ENCODE measurements at places on chromosomes 11 and 22.

DNA sequence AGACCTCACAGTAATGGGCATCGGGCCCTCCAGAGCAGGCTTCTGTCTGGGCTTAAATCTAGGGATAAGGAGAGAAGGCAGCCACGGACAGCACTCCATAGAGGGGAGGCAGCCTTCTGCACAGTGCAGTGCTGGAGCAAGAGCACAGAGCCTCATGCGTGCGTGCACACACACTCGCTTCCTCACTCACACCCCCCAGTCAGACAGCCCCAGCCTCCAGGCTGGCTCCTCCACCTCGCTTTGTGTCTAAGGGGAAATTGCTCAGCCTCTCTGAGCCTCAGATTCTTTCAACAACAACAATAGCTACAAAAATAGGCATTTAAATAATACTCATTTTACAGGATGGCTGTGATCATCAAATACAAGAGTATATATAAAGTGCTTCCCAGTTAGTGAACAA, 26.7 kb upstream of the ETS1 start:
- DNase-seq = no peak

DNA sequence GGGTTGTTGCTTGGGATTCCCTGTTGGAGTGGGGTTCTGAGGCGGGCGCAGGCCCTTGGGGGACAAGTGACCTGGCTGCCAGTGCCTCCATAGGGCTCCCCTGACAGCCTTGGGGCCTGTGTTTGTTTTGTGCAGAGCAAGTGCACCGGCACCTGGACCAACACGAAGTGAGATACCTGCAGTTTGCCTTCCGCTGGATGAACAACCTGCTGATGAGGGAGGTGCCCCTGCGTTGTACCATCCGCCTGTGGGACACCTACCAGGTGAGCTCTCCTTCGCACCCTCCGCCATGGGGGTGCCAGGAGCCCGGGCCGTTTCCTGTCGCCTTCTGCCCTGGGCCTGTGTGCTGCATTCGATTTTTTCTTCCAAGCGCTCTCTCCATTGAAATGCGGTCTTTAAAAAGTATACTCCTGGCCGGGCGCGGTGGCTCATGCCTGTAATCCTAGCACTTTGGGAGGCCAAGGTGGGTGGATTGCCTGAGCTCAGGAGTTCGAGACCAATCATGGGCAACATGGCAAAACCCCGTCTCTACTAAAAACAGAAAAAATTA, 274.6 kb downstream of the TBC1D22A start:
- no peak for DNase-seq

DNA sequence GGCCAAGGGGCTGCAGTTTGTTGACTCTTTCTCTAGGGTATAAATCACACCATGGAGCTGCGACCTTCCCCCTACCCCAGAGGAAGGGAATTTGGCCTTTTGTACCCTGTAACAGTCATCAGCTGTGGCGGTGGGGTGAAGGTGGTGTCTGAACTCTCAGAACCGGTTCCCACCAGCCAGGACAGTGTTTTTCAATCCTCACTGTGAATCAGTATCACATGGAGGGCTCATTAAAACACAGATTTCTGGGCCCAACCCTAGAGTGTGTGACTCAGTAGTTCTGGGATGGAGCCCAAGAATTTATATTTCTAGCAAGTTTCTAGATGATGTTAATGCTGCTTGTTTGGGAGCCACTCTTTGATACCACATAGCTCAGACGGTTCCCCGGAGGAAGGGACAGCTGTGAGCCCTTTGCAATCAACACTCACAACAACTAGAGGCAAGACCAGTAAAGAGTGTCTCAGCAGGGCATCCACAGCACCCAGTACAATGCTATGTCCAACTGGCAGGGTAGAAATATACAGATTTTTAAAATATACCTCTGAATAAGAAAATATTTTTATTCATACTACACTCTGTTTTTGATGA, 43.9 kb upstream of the FAT3 start:
- no peak for DNase-seq

DNA sequence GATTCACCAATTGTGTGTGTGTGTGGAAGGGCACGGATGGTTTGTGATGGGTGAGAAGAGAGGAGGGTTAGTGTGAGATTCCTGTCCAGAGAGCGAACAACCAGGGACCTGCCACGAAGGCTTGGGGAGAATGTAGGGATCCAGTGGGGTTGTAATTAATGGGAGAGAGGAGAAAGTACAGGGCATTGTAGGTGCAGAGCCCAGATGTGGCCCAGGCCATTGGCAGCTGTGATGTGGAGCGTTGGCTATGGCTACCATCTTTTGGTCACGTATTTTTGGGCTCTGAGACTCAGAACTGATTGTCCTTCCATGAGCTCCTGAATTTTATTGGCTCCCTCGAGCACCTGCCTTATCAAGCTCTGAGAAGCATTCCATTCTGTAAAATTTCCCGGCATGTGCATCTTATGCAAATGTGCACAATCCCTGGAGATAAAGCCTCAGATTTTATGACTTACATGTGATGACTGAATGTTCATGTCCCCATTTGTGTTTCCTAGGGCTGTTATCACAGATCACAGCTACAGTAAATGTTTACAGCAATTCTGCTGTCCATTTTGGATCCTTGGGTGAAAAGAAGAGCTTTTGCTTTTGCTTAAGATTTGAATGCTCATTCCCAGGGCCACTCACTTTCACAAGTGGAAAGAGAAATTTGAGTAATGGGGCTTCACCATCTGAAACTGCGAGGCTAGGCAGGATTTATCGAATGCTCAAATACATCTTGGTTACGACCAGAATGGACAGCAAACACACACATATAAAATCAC, 33.1 kb downstream of the SLC5A1 start:
- no peak for DNase-seq

DNA sequence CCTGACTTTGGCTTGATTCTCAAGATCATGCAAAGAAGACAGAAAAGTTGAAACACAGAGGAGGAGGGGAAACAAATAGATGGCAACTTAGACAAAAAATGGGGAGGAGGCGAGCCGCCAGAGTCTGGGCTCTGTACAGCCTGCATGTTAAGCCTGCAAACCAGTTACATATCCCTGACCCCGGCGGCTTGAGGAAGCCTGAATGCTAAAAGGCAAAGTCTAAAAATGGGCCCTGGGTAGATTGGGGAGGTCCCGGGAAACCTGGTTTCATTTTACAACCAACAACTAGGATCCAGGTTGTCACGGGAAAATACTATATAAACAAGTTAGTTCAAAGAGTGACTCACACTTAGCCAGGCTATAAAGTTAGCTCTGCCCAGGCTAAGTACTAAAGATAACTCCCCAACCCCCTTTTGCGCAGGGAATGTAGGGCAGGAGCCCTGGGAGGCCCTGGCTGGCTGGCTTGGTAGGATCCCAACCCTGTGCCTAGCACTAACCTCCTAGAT, 18.8 kb upstream of the ZBTB16 start:
- DNase-seq = no peak

DNA sequence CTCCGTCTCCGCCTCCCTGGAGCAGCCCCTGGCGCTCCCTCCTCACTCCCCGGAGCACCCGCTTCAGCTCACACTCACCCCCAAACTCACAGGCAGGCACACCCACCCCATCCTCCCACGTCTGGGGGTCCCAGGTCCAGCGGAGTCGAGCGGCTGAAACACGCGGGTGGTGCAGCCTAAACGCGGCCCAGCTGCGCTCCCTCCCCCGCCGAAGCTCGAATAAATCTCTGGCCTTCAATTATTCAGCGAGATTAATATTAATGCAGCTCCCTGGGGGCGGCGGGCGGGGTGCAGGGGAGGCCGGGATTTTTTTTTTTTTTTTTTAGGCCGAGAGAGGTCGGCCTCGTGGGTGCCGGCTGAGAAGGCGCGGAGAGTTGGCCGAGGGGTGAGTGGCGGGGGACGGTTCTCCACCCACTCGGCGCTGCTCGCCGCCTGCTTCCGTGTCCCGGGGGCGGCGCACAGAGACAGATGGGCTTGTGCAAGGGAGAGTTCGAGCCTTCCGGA, 524 bp upstream of the SLC1A2 start:
- DNase-seq = no peak

GRCh38 chr11:112223121-112223520, 3.1 kb upstream of the PTS start:
- no peak for DNase-seq

DNA sequence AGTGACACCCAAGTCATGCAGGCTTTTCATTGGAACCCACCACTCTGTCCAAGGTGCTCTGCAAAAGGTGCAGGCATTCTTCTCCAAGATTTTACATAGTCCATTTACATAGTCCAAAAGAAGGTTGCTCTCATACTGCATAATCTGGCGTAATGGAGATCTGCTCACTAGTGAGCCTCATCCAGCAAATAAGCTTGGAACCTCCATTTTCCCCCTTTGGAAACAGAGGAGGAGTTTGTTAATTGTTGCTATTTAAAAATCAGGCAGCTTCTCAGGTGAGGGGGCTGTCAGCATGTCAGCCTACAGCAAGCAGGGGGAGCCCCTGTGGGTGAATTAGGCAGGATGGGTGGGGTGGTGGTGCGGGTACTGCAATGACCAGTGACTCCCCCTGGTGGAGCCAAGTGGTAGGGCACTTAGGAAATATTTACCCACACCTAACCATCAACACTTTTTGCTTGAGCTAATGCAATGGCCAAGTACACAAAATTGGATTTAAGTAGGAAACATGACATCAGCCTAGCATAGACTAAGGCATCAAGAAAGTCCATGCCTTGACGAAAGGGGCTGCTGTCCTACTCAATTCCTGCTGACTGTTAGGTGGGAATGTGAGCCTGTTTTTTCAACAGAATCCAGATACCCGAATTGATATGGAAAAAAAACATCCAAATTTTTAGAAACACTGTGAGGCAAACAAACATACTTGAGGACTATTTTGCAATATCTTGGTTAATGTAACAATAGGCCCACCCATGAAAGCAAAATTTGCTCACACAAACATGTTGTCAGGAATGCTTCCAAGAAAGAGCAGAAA, 64.5 kb downstream of the AMBRA1 start:
- DNase-seq = peak; percentile 59

- no peak for DNase-seq
These were observed 4.0 kb downstream of the ARL14EP start for GRCh38 chr11:30326906-30327305.

GRCh38 chr11:126443120-126443519, 87.6 kb downstream of the ST3GAL4 start:
- DNase-seq = peak; percentile 51

DNA sequence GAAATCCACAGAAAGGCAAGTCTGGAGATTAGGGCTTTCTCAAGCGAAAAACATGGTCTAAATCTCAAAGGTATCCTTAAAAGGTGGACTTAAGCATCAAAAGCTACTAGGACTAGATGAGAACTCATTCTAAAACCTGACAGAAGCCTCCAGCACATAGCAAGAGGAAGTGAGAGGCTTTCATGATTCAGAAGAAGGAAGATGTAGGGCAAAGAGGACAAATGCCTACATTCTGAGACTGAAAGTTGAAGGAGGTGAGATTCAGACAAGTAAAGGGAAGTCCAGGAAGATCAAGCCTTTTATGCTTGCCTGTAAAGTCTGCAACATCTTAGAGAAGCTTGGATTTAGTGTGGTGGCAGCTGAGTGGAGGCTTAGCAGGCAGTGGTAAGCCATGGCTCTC, 98.9 kb downstream of the PGR start:
- no peak for DNase-seq

GRCh38 chr22:33209930-33210784, 152.0 kb upstream of the SYN3 start:
- peak; percentile 0 for DNase-seq

- DNase-seq = no peak
These were observed 94.6 kb upstream of the NARS2 start for GRCh38 chr11:78669249-78669648.

DNA sequence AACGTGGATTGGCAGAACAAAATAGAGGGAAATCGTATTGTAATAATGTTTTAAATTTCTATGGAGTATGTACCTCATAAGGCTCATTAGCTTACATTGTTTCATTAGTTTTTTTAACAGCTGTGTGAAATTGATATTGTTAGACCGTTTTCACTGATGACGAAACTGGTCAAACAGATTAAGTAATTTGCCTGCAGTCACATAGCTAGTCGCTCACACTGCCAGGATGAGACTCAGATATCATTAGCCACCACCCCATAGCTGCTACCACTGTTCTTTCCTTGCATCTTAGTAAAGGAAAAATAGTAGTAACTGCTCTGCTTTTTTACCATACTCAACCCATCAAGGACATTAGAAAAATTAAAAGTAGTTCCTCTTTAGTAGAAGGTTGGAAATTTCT, 64.0 kb downstream of the DKK3 start:
- no peak for DNase-seq

GRCh38 chr11:1870721-1871466, 18.0 kb downstream of the LSP1 start:
- DNase-seq = no peak

DNA sequence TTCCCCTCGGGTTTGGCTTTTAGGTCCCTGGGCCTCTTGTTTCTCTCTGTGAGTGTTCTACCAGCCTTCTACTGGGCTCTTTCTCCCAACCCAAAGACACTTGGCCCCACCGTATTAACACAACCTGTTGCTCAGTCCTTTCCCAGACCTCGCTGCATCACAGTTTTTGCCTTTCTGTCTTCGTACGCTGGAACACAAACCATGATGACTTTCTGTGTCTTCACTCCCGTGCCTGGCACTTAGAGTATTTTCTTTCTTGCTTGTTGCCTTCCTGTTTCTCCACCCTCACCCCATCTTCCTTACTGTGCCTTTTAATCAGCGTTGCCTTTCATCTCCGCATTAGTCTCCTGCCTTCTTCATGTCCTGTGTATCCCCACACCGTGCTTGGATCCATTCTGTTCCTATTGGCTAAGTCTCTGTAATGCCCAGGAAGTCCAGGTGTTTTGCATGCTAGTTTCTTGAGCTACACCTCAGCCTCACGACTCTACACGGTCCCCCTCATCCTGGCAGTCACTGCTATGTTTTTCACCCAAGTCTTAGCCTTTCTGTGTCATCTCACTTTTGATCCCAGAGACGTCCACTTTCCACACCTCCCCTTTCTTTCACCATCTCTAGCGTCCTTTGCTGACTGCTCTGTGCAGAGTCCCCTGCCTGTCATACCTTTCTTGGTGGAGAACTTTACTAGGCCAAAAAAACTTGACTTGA, 1.6 kb downstream of the MARK2 start:
- DNase-seq = no peak

DNA sequence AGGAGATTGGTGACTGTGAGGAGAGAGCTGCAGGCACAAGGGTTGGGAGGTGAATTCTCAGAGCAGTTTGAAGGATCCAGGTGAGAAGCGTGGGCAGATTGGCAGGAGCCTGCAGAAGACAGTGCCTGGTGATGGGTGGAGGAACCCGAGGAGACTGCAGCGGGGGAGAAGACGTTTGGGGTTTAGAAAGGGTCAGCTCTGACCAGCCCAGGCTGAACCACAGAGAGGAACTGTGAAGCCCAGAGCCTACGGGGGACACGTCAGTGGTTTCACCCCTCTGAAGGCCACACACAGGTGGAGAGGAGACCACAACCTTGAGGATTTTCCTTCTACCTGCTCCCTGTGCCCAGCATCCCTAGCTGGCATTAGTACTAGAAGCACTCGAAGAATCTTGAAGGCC, 154.8 kb upstream of the TBCEL start:
- no peak for DNase-seq

DNA sequence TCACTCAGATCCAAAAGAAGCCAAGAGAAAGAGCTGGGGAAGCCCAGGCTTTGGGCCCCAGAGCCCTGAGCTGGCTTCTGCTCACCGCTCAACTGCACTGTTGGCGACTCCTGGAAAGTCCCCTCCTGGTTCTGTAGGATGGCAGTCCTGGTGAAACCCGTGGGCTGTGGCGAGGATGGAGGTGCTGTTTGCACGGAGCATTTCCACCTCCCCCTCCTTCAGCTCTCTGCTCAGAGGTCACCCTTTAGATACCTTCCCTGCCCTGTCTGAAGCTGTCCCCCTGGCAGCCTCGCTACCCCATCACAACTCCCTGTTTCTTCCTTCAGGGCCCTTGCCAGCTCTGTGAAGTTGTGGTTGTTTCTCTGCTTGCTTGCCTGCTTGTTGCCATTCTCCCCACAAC, 97.8 kb downstream of the MYO18B start:
- DNase-seq = no peak

- peak; percentile 45 for DNase-seq
These were observed 29.8 kb downstream of the SCUBE1 start for GRCh38 chr22:43313244-43313889.

All from NCI-H1436 (cell line).